Vagina (tissue), 2 donors: ENCODE measurements at places on chromosomes 4 and X. TPM values are rescaled to one million over a fixed set of nuclear protein-coding genes. Genes with fewer than 3 reads are reported as not detected.

The MAGEE1 gene
- 3.4 TPM for total RNA-seq

The MORC4 gene
- 17.9 TPM for total RNA-seq

The MGAT4D gene
- total RNA-seq, result not detected

The IL13RA1 gene
- 25.8 TPM for total RNA-seq

The CFP gene
- total RNA-seq, result 0.74 TPM

The NEXMIF gene
- total RNA-seq, result 0.98 TPM

The TCEAL2 gene
- total RNA-seq, result 14.7 TPM

The RAI2 gene
- total RNA-seq, result 47.4 TPM

The KLHL34 gene
- not detected for total RNA-seq

The SCML2 gene
- total RNA-seq, result 2.2 TPM

The CLGN gene
- total RNA-seq, result not detected

The SLC34A2 gene
- not detected for total RNA-seq

The CWH43 gene
- total RNA-seq, result 11.3 TPM

The ASB9 gene
- 2.0 TPM for total RNA-seq

The RBM46 gene
- not detected for total RNA-seq

The EDNRA gene
- 41.5 TPM for total RNA-seq

The BRCC3 gene
- 11.5 TPM for total RNA-seq

The PLP1 gene
- 8.8 TPM for total RNA-seq

The MAGEA4 gene
- total RNA-seq, result not detected

The SYTL5 gene
- total RNA-seq, result 1.2 TPM

The RTL5 gene
- total RNA-seq, result 4.4 TPM

The PHEX gene
- total RNA-seq, result 0.49 TPM

The TGIF2LX gene
- total RNA-seq, result not detected

The DGKQ gene
- 16.2 TPM for total RNA-seq

The AFP gene
- not detected for total RNA-seq

The GSTCD gene
- total RNA-seq, result 9.1 TPM

The VEGFD gene
- total RNA-seq, result 5.4 TPM

The IL1RAPL1 gene
- total RNA-seq, result not detected

The MAGEB10 gene
- not detected for total RNA-seq

The CLTRN gene
- not detected for total RNA-seq

The TRPC3 gene
- total RNA-seq, result 0.98 TPM

The TMEM271 gene
- total RNA-seq, result 0.25 TPM

The RNF150 gene
- 9.1 TPM for total RNA-seq

The CT45A5 gene
- not detected for total RNA-seq

The SCML1 gene
- 11.8 TPM for total RNA-seq

The PHOX2B gene
- total RNA-seq, result 0.49 TPM

The FGD1 gene
- 8.1 TPM for total RNA-seq

The TDO2 gene
- total RNA-seq, result not detected

The SH3D19 gene
- total RNA-seq, result 86.4 TPM

The MAOB gene
- total RNA-seq, result 13.8 TPM
